ENCODE measurements at places on chromosomes 6 and 20.

GRCh38 chr6:138695193-138695592 lies 78.4 kb upstream of the CCDC28A start:
- DNase-seq: no peak

GRCh38 chr6:132768051-132768517 lies 10.4 kb upstream of the VNN2 start:
- DNase-seq: no peak

DNA sequence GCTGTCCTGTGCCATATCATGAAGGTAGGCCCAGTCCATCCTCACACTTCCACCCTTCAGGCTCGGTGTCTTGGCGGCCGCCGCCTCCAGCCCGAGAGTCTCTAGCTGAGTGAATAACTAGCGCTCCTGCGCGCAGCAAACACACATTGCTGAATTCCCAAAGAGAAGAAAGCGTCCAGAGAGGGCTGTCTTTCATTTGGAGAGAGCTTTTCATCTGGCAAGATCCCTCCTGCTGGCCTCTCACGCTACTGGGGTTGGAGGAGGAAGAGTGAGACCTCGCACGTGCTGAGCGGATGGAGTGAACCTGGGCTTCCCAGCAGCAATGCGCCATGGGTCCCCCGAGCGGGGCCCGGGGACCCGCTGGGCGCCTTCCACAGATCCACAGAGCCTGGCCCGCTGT lies 73.2 kb downstream of the NCR2 start:
- no peak for DNase-seq

GRCh38 chr6:3239110-3239830 lies 11.8 kb upstream of the TUBB2B start:
- no peak for DNase-seq

GRCh38 chr6:159249752-159250151 lies 80.6 kb downstream of the FNDC1 start:
- no peak for DNase-seq

- no peak for DNase-seq
These were observed 357.9 kb downstream of the FARS2 start for GRCh38 chr6:5619249-5619648.

DNA sequence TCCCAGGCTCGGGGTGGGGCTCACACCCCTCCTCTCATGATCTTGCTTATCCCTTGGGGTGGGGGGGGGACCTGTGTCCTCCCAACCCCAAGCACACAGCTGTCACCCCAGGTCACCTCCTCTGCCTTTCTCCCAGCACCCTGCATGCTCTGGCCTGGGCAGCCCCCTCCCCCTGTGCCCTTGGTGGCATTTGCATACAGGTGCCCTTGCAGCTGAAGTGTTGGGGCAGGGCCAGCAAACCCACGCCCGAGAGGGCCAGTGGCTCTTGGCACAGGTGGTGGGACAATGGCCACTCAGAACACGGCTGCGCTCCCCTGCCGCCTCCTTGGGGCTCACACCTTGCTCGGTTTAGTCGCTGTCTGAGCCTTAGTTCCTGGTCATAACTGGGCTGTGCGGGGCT lies 11.3 kb upstream of the MYT1 start:
- DNase-seq: no peak

GRCh38 chr6:108648191-108648590 lies 87.5 kb downstream of the FOXO3 start:
- DNase-seq: no peak

DNA sequence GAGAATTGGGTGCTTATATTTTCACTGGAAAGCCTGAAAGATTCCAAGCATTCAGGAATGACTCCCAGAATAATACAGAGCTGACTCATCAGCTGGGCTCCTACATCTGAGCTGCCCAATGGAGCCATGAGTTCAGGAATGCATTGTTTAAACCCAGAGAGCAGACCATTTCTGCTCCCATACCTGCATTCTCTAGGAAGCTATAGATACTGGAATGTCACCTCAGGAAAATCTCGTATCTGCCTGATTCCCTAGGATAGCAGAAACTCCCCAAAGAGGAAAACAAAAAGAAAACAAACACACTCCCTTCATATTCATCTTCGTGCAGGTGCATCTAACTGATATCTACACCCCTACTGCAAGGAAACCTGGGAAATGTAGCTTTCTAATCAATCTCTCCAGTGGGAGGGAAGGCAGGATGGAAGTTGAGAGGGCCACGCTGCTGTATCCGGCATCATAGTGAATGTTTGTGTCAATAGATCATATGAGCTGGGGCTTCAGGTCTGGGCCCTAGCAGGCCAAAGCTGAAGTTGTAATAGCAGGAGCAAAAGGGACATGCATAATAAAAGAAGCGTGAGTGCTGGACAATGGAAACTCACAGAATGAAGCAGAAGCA lies 8.2 kb upstream of the SLC2A12 start:
- DNase-seq: no peak

DNA sequence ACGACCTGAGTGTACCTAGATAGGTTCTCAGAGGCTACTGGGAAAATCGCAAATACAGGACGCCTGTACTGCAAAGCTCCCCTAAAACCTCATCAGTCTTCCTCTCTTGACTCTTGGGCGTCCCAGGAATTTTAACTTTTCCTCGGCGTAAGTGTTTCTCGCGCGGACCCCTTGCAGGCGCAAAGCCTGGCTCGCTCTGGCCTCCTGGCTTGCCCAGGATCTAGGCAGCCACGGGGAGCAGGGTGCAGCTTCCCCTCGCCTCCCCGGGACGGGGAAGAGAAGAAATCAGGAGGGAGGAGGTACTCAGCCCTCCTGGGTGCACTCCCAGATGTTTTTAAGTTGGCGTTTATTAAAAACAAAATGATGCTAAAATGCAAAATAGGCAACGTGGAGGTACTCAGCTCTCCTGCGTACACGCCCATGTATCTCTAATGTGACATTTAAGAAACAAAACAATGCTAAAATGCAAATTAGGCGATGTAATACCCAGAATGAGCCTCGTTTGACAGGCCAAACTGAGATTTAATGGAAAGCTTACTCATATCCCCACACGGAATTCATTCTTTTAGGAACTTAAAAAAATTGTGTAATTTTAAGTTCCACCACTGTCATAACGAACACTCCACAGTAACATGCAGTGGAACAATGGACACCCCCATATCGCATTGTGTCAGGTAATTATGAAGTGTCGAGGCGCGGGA lies 1.6 kb upstream of the SOBP start:
- DNase-seq: no peak

GRCh38 chr6:107991061-107991460 lies 33.1 kb upstream of the SEC63 start:
- no peak for DNase-seq

DNA sequence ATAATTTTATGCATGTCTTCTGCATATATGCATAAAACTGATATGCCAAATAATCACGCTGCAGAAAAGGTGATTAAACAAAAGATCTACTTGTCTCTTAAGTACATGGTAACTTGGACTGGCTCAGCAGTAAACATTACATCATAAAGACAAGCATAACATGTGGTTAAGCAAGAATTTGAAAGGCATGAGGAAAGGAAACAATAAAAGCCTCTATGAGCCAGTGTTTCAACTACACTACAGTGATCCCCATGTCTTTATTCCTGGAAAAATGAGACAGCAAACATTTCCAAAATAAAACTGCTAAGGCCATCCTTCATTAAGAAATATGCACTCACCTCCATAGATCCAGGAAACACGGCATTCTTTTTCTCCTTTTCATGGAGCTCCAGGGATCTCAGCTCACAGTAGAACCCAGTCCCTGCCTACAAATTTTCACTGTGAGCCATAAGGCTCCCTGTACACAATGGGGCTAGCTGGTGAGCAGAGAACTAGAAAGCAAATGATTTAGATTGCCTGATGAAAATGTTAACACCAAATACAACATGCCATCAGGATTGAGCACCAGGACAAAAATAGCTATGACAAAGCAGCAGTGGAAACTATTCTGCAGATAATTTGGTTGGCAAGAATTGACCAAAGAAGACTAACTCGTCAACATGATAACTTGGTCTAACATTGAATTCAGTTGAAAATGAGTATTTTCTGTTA lies 156.1 kb downstream of the COL21A1 start:
- no peak for DNase-seq

- no peak for DNase-seq
These were observed 106.3 kb downstream of the SLC23A2 start for GRCh38 chr20:4894981-4895381.

GRCh38 chr6:48889429-48889828 lies 573.6 kb downstream of the MMUT start:
- DNase-seq: no peak

DNA sequence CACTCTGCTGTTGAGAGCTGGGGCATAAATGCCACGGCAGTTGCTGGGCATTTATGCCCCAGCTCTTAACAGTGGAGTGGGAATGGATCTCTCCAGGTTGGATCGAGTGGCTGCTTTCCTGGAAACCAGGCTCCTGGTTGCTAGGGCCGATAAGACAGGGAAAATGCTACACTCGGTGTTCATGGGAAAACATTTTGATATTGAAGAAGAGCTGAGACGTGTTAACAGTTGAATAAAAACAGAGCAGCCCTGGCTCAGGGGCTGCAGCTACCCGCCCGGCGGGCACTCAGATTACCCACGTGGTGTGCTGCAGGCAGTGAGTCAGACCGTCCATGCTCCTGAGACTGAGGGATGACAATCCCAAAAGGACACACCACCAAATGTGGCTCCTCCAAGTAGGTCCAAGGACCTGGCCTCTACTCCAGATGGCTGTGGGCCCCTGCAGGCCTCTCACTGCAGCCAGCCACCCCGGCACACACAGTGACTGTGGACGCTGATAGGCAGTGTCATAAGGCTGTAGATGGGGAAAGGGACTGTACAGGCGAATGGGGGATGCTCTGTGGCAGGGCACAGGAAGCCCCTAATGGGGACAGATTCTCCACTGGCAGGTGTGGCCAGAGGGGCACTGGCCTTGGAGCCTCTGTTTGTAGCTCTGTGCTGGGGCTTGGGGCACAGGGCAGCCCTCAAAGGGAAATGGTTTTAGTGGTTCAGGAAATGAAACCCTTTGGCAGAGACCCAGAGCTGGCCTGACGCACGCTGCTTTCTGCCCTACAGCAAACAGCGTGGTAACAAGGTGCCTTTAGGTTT lies 237.8 kb downstream of the LY86 start:
- DNase-seq: no peak

DNA sequence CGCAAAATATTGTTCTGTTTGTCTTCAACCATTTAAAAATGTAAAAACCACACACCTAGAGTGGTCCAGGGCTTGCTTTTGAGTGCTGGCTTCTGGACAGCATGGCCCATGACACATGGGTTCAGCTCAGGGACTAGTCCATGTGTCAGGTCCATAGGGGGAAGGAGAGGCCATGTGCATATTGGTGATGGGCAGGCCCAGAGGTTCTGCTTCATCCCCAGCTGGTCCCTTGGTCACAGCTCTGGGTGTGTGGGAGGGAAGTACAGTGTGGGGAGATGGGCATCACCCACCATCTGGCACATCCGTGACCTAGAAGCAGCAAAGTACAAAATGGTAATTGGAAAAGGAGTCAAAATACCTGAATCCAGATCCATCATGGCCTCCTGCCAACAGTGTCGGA lies 50.7 kb downstream of the STK35 start:
- no peak for DNase-seq

GRCh38 chr20:48845721-48846306 lies 18.0 kb upstream of the PREX1 start:
- no peak for DNase-seq

GRCh38 chr20:61598586-61598985 lies 346.5 kb downstream of the CDH4 start:
- DNase-seq: no peak

- no peak for DNase-seq
These were observed 48.0 kb upstream of the NOP56 start for GRCh38 chr20:2604506-2604835.

DNA sequence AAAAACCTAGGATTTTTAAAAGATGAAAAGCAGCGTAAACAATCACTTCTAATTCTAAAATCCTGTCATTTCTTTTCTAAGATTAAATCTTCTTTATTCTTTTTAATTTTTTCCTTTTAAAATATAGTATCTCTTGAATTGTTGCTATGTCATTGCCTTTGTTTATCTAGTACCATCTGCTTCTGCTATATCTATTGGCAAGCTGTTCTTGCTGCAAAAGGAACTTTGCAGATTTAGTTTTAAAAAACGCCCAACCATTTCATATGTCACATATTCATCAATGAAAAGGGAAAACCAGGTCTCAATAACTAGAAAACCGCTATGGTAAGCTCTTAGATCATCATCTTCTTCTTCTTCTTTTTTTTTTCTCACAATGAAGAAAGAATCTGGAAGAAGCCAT lies 11.5 kb upstream of the EEF1A1 start:
- DNase-seq: no peak

- no peak for DNase-seq
These were observed 12.9 kb downstream of the PARD6B start for GRCh38 chr20:50744143-50744792.

- no peak for DNase-seq
These were observed 532.1 kb upstream of the JAG1 start for GRCh38 chr20:11205769-11206362.

- DNase-seq: no peak
These were observed 13.8 kb upstream of the MYL9 start for GRCh38 chr20:36527331-36528125.

DNA sequence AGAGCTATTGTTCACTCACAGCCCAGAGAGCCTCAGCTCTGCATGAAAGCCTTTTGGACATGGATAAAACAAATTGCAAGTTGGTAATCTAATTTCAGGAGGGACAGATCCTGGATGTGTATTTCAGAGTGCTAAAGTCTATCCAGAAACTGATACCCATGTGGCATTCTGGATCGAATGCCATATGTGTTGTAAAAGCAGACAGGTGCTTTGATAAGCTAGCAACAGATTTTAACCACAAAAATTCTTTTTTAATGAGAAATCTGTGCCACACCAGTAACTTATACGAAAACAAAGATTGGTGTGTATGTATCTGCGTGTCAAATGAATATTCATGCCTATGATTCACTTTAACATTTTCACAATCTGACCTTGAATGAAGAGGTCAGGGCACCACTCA lies 936.6 kb upstream of the MAP3K7 start:
- DNase-seq: no peak

GRCh38 chr20:21049305-21049828 lies 56.8 kb downstream of the LINC00237 start:
- DNase-seq: no peak

- DNase-seq: no peak
These were observed 258.4 kb downstream of the CD83 start for GRCh38 chr6:14375930-14376329.

DNA sequence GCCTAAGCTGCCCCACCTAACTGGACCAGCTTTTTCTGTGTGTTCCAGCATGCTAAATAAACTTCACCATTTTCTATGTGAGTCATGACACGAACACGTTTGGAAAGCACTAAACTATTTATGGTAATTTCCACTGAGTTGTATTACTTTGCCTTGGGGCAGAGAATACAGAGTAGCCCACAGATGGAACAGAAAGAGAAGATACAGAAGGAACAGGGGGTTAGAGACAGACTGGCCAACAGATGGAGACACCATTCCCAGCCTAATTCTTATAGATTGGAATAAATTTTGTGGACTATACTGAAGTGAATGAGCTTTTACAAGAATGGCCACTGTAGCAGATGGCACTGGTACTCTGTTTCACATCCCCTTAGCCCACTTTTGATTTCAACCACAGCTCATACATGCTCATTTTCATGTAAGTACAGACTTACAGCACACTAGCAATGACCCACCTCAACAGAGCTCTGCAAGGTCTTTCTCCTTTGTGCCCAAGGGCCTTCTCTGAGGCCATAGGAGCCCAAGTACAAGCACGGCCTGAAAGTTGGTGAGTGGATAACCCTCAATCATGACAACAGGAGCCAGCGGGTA lies 13.1 kb upstream of the NT5DC1 start:
- no peak for DNase-seq

- no peak for DNase-seq
These were observed 24.6 kb upstream of the BMP7 start for GRCh38 chr20:57291003-57291402.
